ENCODE measurements at places on chromosomes 7 and 10.

DNA sequence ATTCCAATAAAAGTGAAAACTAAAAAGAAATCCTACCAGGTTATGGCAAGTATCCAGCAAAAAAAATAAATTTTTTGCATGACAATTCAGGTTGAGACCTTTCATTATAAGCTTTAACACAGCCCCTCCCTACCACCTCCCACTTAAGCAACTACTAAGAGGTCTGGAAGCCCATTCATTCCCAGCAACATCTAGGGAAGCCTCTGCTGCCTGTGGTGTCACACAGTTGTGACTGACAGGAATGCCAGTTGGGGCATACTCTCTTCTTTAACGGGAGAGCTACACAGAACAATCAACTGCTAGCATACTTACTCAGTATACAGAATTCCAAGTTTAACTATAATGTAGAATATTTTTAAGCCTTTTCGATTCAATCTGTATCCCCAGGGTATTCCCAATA is 27.8 kb downstream of the ABI1 start:
- no peak for DNase-seq

DNA sequence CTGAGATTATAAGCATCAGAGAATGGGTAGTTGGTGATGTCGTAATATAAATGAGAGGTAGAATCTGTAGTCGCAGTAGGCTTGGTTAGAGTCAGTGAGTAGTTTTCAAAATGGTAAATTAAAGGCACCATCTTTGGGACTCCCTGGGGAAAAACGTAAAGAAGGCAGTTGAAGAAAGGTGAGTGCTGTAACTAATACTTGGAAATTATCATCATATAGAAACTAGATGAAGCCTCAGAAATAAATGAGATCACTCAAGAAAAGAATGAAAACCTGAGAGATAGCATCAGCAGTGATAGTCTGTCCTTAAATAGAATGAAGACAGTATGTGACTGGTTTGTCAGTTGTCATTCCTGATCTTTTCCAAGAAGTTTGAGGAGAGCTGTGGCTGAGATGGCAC is 23.8 kb downstream of the PALS2 start:
- no peak for DNase-seq

DNA sequence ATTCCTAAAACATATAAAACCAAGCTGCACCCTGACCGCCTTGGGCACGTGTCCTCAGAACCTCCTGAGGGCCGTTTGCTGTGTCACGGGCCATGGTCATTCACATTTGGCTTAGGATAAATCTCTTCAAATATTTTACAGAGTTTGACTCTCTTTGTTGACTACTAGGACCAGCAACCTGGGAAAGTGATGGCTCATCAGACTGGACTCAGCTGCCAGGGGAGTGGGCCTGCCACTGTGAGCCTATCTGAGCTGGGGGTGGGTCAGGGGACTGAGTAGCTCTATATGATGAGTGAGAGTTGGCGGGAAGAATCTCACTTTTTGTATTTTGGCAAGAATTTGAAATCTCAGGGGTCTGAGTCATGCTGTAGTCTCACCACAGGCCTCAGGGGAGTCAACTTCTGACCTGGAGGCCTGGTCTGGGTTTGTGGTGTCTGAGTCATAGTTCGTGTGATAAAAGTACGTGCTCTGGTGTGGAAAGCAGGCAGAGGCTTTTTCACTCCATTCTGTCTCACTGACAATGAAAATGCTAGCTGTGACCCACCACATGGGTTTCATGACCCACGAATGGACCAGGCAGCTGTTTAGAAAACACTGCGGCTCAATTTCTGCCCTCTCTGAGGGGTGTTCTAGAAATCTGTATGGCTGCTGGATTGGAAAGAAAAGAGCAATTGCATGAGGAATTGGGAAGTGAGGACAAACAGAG is 4.2 kb upstream of the UPP1 start:
- DNase-seq = peak; percentile 15

- no peak for DNase-seq
These were observed 164.1 kb upstream of the ADO start for GRCh38 chr10:62640411-62640810.

DNA sequence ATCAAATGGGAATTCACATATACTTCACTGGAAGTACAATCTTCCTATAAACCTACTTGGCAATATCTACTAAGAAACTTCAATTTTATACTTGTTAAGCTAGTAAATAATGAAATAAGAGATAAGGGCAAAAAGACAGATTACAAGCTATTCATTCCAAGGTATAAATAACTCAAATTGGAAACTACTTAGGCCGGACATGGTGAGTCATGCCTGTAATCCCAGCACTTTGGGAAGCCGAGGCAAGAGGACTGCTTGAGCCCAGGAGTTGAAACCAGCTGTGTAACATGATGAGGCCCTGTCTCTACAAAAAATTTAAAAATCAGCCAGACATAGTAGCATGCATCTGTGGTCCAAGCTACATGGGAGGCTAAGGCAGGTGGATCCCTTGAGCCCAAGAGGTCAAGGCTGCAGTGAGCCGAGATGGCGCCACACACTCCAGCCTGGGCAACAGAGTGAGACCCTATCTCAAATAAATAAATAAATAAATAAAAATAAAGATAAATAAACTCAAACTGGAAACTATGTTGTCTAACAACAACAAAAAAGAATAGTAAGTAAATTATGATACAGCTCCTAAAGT is 37.6 kb downstream of the ARHGAP21 start:
- DNase-seq = no peak

- peak; percentile 32 for DNase-seq
These were observed 1.0 kb downstream of the TLL2 start for GRCh38 chr10:96512524-96513304.

DNA sequence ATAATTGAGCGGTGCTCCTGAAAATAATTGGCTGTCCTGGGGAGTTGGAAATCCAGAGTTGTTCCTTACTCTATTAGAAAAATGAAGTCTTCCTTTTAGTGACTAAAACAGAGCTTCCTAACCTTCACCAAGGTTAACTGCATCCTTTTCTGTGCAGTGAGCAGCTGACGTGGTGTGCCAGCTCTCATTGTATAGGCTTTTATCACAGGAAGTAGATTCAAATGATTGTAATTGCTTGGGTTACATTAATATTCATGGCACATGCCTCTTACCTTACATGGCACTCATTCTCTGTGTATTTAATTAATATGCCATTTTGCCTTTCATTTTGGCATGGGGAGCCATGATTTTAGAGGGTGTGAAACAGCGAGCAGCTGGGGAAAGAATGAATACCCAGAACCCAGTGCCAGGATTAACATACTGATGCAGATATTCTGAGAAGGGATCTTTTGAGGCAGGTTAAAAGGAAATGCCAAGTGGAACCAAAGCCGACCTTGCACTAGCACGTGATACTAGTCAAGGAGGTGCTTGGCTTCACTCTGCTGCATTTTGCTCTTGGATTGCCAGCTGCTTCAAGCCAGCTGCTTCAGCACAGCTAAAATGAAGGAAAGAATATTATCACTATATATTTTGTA is 115.3 kb downstream of the ST7 start:
- DNase-seq = no peak

- no peak for DNase-seq
These were observed 626.6 kb upstream of the TPK1 start for GRCh38 chr7:145462463-145462862.

DNA sequence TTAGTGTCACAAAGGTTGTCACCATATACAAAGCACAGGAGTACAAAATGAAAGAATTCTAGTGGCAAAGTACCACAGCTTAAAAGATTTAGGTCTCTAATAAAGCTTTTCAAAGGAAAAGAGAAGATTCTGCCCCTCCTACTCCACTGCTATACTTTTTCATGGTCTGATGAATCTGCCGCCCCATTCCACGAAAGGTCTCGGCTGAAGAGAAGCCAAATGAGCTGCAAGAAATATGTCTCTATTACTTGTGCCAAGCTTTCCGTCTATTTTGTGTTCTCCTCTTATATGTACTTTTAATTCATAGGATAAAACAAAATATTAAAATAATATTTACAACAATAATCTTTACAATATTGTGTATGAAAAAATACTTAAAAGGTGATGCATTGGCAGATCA is 222.6 kb downstream of the ANK3 start:
- DNase-seq = no peak

GRCh38 chr10:113169853-113170460 is 219.9 kb downstream of the TCF7L2 start:
- no peak for DNase-seq

- DNase-seq = no peak
These were observed 82.5 kb upstream of the LRGUK start for GRCh38 chr7:134044682-134045081.

GRCh38 chr10:129063877-129064276 is 403.2 kb upstream of the MGMT start:
- DNase-seq = no peak

DNA sequence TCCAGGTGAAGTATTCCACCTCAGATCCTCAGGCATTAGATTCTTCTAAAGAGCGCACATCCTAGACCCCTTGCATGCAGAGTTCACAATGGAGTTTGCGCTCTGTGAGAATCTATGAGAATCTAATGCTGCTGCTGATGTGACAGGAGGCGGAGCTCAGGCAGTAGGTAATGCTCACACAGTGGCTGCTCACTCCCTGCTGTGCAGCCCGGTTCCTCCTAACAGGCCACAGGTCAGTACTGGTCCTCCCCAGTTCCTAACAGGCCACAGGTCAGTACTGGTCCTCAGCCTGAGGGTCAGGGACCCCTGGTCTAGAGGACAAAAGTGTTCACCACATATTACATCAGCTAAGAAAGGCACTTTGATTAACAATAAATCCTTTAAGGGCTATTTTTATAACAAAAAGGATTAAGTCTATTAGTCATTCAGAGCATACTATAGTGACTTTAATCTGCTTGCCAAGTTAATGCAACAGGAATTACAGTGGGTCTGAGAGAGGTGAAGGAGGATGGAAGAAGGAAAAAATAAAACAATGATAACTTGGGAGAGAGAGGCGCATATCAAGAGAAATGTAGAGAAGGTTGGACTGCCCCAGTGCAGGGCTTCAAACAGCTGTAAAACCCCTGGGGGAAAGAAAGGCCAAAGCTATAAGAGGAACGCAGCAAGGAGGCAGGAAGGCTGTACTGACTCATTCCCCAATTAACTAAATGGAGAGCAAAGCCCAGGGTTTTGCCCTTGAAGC is 49.2 kb downstream of the CUL2 start:
- peak; percentile 5 for DNase-seq

GRCh38 chr7:31724696-31725095 is 37.7 kb downstream of the PPP1R17 start:
- DNase-seq = no peak

GRCh38 chr7:497946-498655 is 21.5 kb downstream of the PDGFA start:
- DNase-seq = no peak

DNA sequence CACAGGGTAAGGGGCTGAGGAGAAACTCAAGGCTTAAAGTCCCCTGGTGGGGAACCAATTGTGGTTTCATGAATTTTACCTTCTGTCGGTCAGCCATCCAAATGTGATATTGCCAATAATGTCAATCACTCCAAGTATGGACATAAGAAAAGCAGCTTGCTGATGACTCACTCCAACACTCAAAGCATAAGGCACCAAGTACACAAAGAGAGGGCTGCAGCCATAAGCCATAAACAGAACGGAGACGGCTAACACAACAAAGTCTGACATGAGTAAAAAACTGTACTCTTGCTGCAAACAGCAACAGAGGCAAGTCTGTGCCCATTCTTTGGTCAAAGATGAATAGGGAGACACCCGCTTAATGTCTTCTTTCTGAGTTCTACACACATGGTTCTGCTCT is 24.2 kb downstream of the IFIT5 start:
- no peak for DNase-seq

GRCh38 chr10:69879634-69880257 is 78.0 kb downstream of the COL13A1 start:
- DNase-seq = no peak

GRCh38 chr10:126223512-126224067 is 164.7 kb downstream of the ADAM12 start:
- no peak for DNase-seq

GRCh38 chr7:11607686-11608085 is 224.3 kb downstream of the THSD7A start:
- no peak for DNase-seq

GRCh38 chr7:21142081-21142480 is 285.8 kb upstream of the SP4 start:
- DNase-seq = no peak

DNA sequence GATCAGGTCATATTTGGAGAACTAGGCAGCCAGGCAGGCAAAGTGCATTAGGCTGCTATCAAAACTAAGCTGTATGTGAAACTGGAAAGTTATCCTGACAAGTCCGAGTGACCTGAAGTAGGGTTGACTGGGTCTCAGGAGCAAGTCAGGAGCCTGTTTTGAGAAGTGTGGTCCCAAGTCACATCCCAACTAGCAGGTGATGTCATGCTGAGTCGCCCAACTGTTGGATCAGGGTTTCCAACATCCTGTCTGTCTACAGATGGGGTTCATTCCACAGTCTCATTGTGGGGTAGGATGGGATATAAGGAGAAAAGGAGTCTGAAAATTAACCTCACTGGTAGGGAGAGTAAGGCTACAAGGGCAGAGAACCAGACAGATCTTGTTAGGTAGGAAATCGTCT is 27.0 kb downstream of the SLC26A4 start:
- DNase-seq = no peak

- no peak for DNase-seq
These were observed 659.2 kb downstream of the SDK1 start for GRCh38 chr7:3960050-3960763.

DNA sequence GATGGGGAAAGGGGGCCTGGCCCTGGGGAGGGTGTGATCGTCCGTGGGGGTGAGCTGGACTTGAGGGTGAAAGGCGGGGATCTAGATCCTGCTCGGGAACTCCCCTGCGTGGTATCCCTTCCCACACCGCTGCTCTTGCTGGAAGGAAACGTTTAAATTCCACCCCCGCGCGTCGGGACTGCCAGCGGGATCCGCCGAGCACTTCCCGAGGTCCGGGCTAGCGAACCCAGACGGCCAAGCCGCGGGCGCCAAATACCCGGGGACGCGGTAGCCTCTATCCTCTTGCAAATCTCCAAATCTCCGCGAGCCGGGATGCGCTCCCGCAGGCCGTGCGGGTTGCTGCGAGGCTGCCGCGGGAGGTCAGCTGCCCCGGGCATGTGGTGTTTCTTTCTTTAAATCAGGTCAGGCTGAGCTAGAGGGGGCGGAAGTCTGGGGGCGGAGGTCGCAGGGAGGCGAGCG is 904 bp downstream of the NPTX2 start:
- DNase-seq = no peak

GRCh38 chr7:1987084-1987535 is 245.6 kb downstream of the MAD1L1 start:
- DNase-seq = no peak

GRCh38 chr10:34789966-34790506 is 25.1 kb downstream of the PARD3 start:
- no peak for DNase-seq
